ENCODE measurements at places on chromosomes 11 and 22.

DNA sequence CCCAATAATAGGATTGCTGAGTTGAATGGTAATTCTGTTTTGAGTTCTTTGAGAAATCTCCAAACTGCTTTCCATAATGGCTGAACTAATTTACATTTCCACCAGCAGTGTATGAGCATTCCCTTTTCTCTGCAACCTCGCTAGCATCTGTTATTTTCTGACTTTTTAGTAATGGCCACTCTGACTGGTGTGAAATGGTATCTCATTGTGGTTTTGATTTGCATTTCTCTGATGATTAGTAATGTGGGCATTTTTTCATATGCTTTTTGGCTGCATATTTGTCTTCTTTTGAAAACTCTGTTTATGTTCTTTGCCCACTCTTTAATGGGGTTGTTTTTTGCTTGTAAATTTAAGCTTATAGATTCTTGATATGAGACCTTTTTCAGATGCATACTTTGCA, 97.4 kb downstream of the FDX1 start:
- no peak for DNase-seq

DNA sequence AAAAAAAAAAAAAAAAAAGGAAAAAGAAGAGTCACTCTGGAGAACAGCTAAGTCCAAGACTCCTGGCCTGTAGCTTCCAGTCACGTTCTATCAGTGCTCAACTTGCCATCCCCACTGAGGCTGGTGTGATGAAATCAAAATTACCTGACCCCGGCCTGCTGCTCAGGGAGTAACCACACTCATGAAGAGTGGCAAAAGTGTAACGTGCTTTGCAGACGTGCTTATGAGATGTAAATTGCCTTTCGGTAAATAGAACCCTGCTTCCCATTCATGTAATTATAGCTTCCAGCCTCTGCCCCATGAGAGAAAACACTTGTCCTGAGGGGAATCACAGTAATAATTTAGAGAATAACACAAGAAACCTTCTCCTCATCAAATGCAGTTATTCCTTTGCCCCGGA, 28.2 kb upstream of the CHKA start:
- no peak for DNase-seq

DNA sequence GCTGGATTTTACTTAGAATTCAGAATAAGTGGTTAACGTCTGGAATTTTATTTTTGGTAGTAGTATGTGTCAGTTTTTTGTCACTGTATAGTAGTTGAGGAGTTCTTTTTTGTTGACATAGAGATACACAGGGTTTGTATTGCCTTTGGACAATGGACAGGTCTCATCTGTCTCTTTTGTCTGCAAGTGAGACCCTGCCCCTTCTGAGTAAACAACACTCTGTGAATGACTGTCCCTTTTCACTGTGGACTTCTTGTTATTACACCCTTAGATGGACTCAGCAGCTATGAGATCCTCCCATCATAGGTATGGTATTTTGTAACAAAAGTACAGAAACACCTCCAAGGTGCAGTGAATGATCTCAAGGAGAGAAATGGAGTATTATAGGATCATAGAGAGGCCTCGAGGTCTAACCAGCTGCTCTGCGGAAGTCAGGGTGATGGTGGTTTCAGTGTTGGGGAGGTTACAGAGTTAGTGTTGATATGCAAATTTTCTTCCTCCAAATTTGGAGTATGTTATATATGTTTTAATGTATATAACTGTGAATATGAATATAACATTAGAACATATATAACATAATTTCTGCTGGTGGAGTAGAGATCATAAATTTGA, 7.8 kb downstream of the PPP6R3 start:
- peak; percentile 55 for DNase-seq

DNA sequence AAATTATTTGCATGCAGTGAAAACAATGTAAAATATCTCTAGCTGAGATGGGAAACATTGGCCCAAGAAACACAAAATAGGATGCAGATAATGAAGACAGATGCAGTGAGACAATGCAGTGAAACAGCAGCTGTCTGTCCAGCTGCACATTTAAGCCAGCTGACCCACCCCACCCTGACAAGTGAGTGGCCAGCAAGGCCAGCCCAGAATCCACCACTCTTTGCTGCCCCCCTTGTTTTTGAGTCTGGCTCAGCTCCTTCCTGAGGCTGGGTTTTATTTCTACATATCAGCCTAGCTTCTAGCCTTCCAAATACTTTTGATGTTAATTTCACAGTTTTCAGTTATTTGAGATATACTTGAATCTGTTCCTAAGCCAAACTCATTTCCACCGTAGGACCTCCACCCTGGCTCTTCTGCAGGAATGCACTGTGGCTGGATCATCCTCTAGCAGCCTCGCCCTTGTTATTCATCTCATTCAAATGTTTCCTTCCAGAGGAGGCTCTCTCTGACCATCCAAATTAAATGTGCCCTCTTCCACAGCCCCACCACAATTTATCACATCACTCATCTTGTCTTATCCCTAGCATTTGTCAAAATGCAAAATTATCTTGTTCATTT, 154.1 kb upstream of the POU2AF2 start:
- no peak for DNase-seq

DNA sequence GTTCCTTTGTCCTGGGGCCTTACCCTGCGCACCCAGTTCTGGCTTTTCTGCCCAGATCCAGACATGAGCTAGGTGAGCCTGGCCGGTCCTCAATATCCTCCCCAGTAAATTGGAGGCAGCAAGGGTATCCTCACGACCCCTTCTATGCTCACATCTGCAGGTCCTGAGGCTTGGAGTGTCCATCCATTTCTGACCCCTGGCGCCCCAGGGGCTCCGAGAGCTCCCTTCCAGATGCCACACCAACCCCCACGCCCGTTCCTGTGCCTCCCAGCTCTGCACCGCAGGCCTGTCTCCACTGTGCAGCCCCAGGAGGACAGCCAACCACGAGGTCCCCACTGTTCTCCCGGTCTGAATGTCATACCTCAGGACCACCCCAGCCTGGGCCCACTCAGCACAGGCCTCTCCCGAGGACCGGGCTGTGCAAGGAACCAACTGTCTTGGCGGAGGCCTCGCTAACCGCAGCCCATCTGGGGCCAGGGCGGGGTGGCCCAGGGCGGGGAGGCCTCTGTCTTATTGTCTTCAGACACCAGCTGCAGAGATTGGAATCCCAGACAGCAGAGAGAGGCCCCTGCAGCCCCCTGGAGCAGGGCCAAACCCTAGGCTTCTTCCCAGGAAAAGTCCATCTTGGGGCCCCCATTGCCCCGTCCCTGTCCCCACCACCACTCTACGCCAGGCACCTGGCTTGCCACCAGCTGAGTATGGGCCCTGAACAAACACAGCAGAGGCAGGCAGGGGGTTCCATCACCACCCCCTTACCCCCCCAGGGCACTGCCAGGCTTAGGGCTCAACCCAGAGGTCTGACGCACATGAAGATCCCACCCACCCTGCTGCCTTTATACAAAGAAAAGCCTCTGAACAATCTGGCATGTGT, 39.3 kb downstream of the ALX4 start:
- DNase-seq: no peak

DNA sequence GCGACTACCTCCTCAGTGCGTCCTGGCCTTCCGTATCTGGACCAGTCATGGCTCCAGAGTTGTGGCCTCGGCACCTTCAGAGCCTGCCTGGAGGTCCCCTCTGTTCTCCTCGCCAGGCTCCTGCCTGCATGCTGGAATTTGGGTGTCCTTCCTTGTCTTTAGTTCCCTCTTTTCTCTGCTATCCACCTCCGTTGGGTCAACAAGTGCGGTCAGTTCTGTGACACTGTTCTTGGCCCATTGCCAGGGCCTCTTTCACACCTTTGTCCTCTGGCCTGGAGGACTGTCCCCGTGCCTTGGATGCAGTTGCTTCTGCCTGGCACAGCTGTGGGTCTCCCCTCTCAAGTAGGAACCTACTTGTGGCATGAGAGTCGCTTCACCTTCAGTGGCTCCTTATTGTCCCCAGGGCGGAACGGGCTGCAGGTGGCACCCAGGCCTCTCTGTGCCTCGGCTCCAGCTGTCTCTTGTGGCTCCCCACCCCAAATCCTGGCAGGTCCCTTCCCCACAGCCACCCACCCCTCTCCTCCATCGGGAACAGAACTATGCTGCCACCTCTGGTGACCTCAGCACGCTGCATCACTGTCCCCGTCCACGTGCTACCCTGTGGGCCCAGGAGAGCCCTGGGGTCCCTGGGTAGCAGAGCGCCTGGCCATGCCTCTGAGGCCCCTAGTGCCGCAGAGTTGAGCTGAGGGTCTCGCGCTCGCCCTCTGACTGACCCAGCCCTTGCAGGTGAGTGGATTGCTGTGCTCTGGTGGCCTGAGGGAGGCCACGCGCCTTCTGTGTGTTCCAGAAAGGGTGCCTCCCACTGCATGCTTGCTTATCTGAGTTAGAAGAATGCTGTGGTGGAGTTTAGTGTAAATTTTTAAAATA, 4.7 kb downstream of the DGCR8 start:
- no peak for DNase-seq

DNA sequence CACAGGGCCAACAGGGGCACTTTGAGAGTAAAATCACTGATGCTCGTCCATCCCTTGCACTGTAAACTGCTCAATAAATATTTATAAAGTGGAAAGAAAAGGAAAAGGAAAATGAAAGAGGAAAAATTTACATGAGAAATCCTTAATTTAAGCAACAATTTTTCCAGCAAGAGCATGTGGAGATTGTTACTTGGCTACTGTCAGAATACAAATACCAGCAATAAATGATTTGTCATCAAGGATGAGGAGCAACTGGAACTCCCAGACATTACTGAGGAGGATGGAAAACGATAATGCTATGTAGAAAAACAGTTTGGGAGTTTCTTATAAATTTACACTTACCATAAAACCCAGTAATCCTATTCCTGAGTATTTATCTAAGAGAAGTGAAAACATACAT, 123.0 kb downstream of the SGSM3 start:
- no peak for DNase-seq

DNA sequence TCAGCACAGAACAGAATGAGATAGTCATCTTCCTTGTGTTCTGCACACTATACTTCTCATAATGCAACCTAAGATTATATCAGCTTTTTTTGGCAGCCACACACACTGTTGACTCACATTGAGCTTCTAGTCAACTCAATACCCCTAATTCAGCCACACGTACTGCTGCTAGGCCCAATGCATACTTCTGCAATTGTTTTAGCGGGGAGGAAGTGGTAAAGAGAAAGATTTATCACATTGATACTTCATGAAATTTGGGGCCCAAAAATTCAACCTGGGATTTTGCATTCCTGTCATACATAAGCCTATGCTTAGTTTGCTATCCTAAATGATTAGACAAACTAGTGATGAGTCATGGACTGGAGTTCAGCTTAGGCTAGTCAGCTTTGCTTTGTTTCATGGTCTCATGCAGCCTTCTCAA, 8.6 kb upstream of the UPB1 start:
- no peak for DNase-seq

- no peak for DNase-seq
Measured at GRCh38 chr22:45562102-45562501, 59.4 kb downstream of the FBLN1 start.
